ENCODE measurements at places on chromosomes 13 and 19.

GRCh38 chr19:33226550-33227241 lies 1.0 kb upstream of the SLC7A10 start:
- peak; percentile 33 for DNase-seq

GRCh38 chr19:38650911-38651584 lies 3.6 kb downstream of the ACTN4 start:
- no peak for DNase-seq

GRCh38 chr19:39428283-39429112 lies 7.3 kb downstream of the RPS16 start:
- no peak for DNase-seq

DNA sequence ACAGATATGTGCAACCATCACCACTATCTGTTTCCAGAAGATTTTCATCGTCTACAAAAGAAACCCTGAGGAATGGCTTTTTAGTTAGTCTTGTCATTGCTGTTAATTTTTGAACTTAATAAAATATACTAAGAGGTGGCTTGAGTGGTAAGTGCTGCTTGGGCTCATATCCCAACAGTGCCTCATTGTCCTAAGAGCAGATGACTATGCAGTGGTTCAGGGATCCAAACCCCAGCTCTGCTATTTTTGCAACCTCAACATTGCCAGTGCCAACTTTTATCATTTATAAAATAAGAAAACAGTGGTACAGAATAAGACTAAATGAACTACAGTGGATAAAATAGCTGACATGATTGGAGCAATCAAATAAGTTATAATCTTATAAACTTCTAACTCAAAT lies 123.2 kb upstream of the SLC7A1 start:
- no peak for DNase-seq

GRCh38 chr19:4622695-4623421 lies 16.5 kb upstream of the TNFAIP8L1 start:
- no peak for DNase-seq

DNA sequence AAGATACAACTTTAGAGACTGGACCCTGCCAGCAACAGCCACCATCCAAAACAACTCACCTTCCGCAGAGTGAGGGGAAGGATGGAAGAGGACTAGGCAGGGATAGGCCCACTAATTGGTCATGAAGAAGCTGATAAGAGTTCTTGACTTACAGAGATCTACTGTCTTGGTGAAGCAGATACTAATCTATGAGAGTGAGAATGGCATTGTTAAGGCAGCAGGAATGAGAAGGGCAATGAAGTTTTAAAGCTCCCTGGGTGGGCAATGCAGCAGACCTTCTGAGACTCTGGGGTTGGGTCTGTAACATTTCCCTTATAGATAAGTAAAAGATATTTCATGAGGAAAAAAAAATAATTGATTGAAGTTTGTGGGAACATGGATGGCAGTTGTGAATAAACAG lies 63.7 kb downstream of the KLF12 start:
- DNase-seq: no peak

DNA sequence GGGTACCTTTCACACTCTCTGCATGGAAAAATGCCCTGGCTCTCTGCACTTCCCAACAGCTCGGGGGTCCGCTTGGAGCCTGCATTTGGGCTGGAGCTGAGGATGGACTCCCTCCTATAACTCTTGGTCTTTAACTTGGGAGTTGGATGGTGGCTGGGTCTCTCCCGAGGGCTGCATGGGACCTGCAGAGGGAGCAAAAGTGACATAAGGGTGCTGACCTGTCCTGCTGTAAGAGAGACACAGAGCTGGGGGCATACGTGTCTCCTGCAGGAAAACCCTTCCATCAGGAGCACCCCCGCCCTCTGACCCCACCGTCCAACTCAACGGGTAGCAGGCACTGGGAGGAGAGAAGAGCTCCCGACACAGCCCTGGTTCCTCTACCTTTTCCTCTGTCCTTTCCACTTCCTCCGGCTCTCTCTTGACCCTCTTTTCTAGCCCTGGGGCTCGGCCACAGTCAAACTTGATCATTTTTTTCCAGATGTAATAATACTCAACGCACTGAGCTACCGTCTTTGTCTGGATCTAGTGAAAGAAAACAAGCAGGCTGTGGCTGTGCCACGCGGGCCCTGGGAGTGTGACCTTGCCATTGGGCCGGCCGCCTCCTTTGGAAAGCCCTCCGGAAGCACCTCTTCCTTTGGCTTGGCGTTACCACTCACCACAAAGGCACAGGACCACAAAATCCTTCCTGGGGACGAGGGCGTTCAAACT lies 6.8 kb upstream of the NAPA start:
- no peak for DNase-seq

DNA sequence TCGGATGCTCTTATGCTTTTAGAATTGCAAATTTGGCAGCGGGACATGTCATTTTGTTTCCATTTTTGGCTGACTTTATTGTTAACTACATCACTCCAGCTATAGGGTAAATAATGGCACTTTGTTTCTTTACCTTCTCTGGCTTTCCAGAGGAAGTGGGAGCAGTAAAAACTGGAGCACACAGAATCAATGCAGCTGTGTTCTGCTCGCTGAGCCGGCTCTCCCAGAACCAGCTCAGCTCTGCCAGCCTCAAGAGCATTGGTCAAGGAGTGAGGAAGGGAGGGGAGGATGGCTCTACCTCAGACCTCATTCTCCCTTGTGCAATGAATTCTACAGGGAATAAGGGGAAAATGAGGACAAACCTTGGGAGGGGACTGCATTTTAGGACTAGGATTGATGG lies 50.5 kb upstream of the SPATA13 start:
- no peak for DNase-seq

DNA sequence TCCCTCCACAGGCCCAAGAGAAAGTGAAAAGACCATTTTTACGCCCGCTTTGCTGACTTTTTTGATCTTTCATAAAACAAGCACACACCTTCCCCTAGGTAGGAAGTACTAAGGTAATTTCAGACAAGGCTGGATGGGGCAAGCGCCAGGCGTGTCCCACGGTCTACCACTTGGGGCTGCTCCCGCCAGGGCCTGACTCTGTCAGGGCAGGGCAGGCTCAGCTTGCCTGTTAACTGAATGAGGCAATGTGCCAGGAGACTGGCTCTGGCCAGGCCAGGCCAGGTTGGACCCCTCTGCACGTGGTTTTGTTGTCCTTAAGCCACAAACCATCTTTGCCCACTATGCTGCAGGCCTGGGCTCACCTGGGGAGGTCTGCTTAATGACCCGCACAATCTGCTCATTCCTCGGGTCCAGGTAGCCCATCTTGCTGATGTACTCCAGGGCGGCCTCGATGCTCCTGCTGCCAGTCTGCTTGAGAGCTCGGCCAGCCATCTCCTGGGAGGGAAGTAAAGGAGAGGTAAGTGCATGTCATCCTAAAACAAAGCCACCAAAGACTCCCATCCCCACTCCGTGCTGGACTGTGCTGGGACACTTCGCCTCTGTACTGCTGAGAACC lies 70.4 kb downstream of the LATS2 start:
- DNase-seq: no peak

Measured in stimulated activated CD8-positive, alpha-beta memory T cell treated with anti-CD3 and anti-CD28 coated beads, Interleukin-4, amount 100 ng/mL, for 48 hours (primary cell).